ENCODE measurements at places on chromosomes 1 and 21. TPM values are rescaled to one million over a fixed set of nuclear protein-coding genes. Genes with fewer than 3 reads are reported as not detected.

GRCh38 chr1:54416435-54416834 lies 10.2 kb upstream of the SSBP3 start:
- no peak for DNase-seq

DNA sequence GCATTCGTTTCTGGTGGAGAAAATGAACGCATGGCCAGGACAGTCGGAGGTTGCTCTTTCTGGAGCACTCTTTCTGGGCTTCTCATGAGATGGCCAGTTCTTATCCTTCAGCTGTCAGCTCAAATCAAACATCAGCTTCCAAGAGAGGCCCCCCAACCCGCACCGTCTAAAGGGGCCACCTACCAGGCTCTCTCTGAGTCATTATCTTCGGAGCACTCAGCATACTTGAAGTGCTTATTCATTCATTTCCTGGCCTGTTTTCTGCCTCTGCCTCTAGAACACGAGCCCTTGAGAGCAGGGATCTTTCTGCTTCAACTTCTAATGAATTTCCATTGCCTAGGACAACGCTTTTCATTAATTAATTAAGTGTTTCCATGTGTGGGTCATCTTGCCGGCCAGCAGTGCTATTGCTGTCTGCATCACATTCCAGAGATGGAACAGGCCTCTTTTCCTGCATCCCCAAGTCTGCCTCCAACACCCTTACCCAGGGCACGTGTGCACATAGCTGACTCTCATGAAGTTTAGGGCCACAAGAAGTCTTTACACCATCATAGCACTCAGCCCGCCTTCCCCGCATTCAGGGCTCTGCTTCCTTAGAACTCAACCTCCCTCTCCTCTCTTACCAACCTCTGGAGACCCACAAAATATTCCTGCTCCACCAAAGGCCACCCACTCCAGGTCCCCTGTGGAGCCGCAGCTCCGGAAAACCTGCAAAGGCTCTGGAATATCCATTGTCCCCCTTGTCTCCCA lies 52.1 kb upstream of the LAPTM5 start:
- peak; percentile 38 for DNase-seq

GRCh38 chr1:21763694-21764419 lies 19.1 kb downstream of the USP48 start:
- DNase-seq: no peak

Gene PRAMEF8
- total RNA-seq: not detected

GRCh38 chr21:46429754-46430681 lies 28.7 kb upstream of the DIP2A start:
- DNase-seq: no peak

DNA sequence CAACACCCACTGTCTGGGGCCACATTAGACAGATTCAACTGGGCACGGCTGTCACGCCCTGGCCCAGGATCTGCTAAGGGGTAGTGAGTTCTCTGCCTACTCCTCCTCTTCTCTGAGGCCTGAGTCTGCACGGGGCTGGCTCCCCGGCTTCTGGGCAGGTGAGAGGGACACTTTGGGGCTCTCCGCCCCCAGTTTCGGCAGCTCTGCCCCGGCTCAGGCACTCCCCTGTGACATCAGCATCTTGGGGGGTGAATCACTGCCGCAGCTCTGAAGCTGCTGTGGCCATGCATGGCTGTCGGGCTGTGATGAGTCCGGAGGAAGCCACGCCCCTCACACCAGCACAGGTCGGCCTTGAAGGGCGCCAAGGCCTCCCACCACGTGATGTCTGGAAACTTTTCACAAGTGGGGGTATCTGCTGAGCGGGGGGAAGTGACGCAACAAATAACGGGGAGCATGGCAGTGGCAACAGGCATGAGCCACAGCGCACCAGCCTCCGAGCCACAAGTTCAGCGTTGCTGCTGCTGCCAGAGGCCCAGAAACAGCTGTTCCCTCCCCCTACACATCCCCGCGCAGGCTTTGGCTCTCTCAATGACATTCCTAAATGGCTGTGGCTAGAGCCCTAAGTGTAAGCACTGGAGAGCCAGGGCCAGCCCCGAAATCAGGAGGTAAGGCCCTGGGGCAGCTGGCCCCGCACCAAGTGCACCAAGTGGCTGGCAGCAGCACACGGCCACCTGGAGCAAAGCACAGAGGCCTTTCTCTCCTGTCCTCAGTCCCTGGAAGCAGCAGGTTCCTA lies 26.3 kb downstream of the ZBTB17 start:
- DNase-seq: peak; percentile 95

Gene KRTAP19-1
- total RNA-seq: not detected

GRCh38 chr1:238469146-238469631 lies 578.5 kb upstream of the ZP4 start:
- DNase-seq: peak; percentile 38

- DNase-seq: peak; percentile 58
These were observed 4.9 kb downstream of the RGS1 start for GRCh38 chr1:192580351-192580962.

DNA sequence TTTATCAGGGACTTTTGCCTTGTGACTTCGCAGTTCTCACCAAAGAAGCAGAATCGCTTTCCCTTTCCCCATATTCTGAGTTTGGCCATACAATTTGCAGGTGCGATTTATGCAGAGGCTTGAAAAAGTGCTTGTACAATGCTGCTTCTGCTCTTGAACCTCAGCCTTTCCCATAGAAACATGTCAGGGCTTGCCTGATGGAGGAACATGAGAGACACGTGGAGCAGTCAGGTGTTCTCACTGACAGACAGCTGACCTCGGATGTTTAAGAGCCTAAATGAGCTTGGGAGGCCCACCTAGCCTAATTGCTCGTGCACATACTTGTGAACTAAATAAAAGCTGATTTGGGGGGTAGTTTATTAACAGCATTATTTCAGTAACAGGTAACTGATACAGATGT lies 290.0 kb downstream of the S1PR1 start:
- no peak for DNase-seq

- DNase-seq: peak; percentile 35
These were observed 40.0 kb upstream of the DHCR24 start for GRCh38 chr1:54926970-54927369.

Gene RGS16
- total RNA-seq: 10.3 TPM

DNA sequence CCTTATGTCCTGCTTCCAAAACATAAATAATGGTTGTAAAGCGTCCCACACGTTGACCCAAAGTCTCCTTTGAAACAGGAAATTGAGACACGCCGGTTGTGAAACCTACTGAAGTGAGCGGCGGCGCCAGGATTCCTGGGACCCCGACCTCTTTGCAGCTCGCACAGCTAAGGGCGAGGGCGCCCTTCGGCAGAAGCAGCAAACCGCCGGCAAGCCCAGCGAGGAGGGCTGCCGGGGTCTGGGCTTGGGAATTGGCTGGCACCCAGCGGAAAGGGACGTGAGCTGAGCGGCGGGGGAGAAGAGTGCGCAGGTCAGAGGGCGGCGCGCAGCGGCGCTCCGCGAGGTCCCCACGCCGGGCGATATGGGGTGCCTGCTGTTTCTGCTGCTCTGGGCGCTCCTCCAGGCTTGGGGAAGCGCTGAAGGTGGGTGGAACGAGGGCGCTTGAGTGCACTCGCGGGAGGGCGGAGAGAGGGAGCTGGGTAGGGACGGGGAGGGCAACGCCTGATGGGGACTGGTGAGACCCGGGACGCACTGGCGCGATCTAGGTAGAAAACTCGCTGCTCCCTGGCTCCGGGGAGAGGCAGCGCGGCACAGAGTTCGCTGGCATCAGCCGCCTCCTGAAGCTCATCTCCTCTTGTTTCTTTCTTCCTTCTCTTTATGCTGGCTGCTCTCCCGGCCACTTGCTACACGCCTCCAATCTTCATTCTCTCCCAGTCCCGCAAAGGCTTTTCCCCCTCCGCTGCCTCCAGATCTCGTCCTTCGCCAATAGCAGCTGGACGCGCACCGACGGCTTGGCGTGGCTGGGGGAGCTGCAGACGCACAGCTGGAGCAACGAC lies at the start of gene CD1D:
CD1D (plus strand) TSS at position 155 of the 836 bp plus-strand sequence; CDS start at position 362, 207 bp downstream.
- peak; percentile 46 for DNase-seq

DNA sequence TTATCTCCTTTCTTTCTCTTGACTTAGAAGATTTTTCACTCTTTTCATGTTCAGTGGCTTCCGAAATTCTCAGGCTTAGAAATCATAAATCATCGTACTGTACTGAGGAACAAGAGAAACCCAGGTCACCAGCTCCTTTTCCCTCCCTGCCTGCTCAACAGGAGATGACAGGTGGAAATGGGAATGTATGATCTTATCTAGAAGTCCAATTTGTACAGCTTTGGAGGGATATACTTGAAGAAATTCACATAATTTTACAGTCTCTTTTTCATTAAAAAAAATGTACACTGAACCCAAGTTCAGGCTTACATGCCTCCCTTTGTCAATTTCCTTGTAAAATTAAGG lies 11.7 kb downstream of the EVA1C start:
- DNase-seq: no peak

Gene LRRC38
- total RNA-seq: 14.0 TPM

GRCh38 chr1:190560161-190560681 lies 82.6 kb upstream of the BRINP3 start:
- DNase-seq: no peak

GRCh38 chr1:15114884-15115283 lies 38.7 kb upstream of the TMEM51 start:
- DNase-seq: no peak

GRCh38 chr1:117817629-117818028 lies 111.8 kb downstream of the GDAP2 start:
- DNase-seq: no peak

Gene MYBPH
- 37.5 TPM for total RNA-seq

DNA sequence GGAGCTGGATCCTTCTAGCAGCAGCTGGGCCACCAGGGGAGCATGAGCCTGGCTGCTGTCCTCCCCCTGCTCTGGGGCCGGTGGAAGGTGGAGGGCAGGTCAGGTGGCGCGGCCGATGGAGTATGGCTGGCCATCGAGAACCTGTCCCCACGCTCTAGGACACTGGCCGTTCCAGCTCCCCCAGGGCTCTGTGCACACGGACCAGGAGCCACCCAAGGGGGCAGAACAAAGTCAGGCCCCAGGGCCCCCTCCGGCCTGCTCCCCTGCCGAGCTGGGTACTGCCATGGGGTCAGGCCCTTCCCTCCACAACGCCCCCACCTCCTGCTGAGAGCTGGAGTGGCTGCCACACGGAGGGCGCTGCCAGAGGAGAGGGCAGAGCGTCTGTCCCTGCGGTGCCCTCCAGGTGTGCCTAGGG lies 4.5 kb upstream of the PLCH2 start:
- no peak for DNase-seq

Gene COL18A1
- total RNA-seq: 174 TPM

Gene RHD
- total RNA-seq: 0.92 TPM

Gene ZSWIM5
- 1.4 TPM for total RNA-seq

DNA sequence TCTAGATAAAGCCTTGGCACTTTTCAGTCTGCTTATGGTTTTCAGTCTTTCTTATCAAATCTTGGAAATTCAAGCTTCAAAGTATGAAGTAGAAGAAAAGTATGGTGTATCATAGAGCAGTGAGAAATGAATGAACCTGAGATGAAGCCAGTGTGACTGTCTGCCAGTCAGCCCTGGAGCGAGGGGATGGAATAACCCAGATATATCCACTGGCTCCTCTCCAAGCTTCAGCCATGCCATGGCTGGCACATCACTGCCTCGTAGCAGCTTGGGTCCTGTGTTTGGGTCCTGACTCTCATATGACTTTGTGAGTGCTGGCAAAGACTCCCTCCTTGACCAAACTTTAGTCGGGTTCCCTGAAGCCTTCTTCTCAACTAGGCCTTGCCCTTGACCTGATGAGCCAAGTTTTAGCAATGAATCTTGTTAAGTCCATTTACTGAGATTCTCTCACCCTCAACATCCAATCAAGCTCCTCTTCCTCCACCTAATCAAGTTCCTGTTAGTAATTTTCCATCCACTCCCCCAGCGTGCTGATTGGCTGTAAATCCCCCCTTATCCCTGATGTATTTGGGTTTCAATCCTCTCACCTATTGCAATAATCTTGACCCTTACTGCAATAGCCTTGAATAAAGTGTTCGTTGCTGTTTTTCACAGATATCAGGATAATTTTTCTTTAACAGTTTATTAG lies 62.5 kb upstream of the PRDX6 start:
- DNase-seq: no peak

Gene NPPB
- not detected for total RNA-seq

Gene KIFAP3
- total RNA-seq: 58.2 TPM

GRCh38 chr21:26423511-26423910 lies 149.6 kb downstream of the CYYR1 start:
- no peak for DNase-seq

Gene C1QTNF12
- total RNA-seq: 6.3 TPM

- no peak for DNase-seq
These were observed 15.3 kb downstream of the CLCC1 start for GRCh38 chr1:108947871-108948525.

DNA sequence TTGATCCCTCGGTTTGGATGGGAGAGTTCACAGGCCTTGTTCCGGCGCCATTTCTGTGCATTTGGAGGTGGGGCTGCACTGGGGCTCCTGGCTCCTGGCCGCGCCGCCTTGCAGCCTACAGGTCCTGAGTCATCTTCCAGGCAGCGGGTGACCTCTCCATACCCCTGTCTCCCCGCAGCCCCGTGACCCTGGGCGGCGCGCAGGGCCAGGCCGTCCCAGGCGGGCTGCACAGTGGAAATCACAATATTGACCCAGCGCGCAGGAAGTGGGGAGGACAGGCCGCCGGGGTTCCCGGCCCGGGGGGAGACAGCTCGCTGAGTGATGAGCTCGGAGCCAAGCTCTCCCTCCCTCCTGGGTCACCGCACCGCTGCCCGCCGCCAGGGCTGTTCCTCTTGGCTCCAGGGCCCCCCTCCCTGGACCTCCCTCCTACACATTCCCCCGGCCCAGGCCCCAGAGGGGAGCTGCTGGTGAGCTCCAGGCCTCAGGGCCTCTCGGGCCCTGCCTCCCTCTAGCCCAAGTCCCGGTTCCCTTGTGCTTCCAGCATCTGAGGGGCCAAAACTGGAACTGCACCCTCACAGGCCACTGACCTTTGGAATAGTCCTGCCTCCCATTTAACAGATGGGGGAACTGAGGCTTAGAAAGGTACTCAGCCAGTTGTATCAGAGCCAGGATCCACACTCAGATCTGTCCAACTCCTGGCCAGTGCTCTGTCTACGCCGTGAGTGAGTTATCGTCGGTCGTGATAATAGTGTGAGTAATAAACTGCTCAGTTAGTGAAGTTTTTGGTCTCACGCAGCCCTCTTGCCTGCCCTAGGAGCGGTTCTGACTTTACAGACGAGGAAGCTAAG lies 142.9 kb upstream of the WNT4 start:
- DNase-seq: no peak

GRCh38 chr1:1274931-1275431 lies 1.3 kb upstream of the UBE2J2 start:
- no peak for DNase-seq

Gene LY9
- 0.62 TPM for total RNA-seq

Gene MNDA
- total RNA-seq: 5.9 TPM

Gene DCLRE1B
- total RNA-seq: 5.9 TPM

- no peak for DNase-seq
These were observed 48.4 kb downstream of the FAAP20 start for GRCh38 chr1:2145946-2146835.

GRCh38 chr1:84442256-84442655 lies 36.8 kb upstream of the RPF1 start:
- peak; percentile 60 for DNase-seq

Gene OLIG2
- total RNA-seq: not detected

- peak; percentile 70 for DNase-seq
These were observed 1.4 kb downstream of the NUCKS1 start for GRCh38 chr1:205748403-205749233.

Gene CD5L
- total RNA-seq: not detected

- no peak for DNase-seq
These were observed 7.9 kb downstream of the MYOG start for GRCh38 chr1:203077956-203078355.

Gene KRTAP7-1
- not detected for total RNA-seq

Gene OR2AK2
- total RNA-seq: not detected

GRCh38 chr21:41663805-41664788 lies 102.8 kb downstream of the RIPK4 start:
- DNase-seq: no peak

- no peak for DNase-seq
These were observed 40.9 kb upstream of the ZBTB18 start for GRCh38 chr1:244010191-244010590.

GRCh38 chr1:109495738-109496137 lies 1.8 kb downstream of the CYB561D1 start:
- no peak for DNase-seq

All from tongue (tissue), 3 donors.